ENCODE measurements at places on chromosomes 5 and 9. TPM values are rescaled to one million over a fixed set of nuclear protein-coding genes. Genes with fewer than 3 reads are reported as not detected.

DNA sequence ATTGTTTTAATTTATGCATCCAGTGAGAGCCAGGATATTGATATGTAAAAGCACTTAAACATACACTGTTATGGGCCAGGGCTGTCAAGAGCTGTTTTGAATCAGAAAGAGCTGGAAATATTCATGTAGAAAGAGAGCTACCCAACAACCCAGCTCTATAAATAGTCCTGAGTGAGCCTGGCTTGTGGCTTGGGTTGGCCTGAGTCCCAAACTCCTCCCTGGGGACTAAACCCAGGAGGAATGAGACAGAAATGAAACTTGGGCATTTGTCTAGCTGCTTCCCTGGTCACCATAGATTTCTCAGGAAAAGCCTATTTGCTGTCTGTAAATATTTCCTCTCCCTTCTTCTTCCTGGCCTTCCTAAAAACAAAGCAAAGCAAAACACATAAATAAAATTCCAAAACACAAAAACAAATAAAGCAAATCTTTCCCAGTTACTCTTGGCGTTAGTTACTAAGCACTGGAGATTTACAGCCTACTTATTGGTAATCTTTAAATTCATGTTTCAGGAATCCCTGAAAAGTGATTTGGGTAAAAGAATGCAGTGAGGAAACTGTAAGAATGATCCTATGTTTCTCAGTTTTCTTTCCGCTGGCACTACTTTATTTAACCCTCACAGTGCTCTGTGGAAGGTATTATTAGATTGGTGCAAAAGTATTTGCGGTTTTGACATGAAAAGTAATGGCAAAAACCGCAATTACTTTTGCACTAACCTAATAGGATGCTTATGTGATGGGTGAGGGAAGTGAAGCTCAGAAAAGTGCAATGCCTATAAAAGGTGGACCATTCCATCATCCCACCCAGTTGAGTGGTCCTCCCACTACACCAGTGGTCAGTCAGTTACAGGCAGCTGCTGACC lies 111.8 kb downstream of the CARTPT start:
- peaks cover 14% of the 10 kb centered on the region for H3K4me1 ChIP-seq
- no peaks in the 10 kb centered on the region for H3K36me3 ChIP-seq
- H3K27me3 ChIP-seq: no peaks in the 10 kb centered on the region

DNA sequence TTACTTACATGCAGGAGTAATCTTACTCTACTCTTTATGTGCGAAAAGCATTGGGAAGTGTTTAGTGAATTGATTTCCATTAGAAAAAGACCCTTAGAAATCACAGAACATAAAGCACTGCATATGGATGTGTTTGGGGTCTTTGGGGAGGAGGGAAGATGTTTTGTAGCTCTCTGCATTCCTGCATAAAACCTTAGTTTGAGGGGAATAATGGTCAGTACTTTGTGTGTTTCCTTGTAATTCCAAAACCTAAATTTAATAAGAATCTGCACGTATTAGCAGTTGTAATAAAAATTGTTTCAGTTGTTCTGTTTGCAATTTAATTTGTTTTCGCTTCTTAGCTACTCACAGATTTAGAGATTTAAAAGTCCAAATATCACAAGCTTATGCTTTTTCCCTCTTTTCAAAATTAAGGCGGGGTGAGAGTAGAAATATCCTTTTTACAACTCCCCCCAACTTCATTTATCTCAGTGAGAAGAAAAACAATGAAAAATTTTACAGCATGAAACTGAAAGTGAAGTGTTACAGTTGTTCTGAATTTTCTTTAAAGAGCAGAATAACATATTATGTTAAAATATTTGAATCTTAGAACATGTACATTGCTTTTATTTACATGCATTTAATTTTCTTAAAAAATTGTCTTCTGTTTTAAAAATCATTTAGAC lies 143.8 kb downstream of the SMARCA2 start:
- peak overlapping the region; percentile 46 for H3K4me3 ChIP-seq
- H3K4me1 ChIP-seq: peaks cover 53% of the 10 kb centered on the region
- no peak for DNase-seq
- H3K27ac ChIP-seq: peak overlapping the region; percentile 87
- H3K27me3 ChIP-seq: no peaks in the 10 kb centered on the region
- H3K36me3 ChIP-seq: peaks cover 7% of the 10 kb centered on the region

- DNase-seq: no peak
- H3K27me3 ChIP-seq: no peaks in the 10 kb centered on the region
- no peak overlapping the region for H3K27ac ChIP-seq
- peaks cover 30% of the 10 kb centered on the region for H3K36me3 ChIP-seq
Measured at GRCh38 chr5:1497242-1497777, 26.4 kb downstream of the LPCAT1 start.

- H3K36me3 ChIP-seq: no peaks in the 10 kb centered on the region
- DNase-seq: peak; percentile 34
- no peaks in the 10 kb centered on the region for H3K27me3 ChIP-seq
- H3K4me3 ChIP-seq: no peak overlapping the region
Measured at GRCh38 chr9:113635586-113635985, 172.1 kb downstream of the RGS3 start.

OTULINL gene
- 2.1 TPM for total RNA-seq

HACD4 gene
- 1.9 TPM for total RNA-seq

MYORG gene
- total RNA-seq: 5.7 TPM

CTXN3 gene
- total RNA-seq: not detected

Data from suprapubic skin (tissue), 4 donors.